ENCODE measurements at places on chromosomes 1 and 21.

- DNase-seq: peak; percentile 15
Measured at GRCh38 chr1:171841931-171842761, 848 bp downstream of the DNM3 start.

GRCh38 chr1:33122483-33123178 is 41.7 kb downstream of the AZIN2 start:
- DNase-seq: no peak

DNA sequence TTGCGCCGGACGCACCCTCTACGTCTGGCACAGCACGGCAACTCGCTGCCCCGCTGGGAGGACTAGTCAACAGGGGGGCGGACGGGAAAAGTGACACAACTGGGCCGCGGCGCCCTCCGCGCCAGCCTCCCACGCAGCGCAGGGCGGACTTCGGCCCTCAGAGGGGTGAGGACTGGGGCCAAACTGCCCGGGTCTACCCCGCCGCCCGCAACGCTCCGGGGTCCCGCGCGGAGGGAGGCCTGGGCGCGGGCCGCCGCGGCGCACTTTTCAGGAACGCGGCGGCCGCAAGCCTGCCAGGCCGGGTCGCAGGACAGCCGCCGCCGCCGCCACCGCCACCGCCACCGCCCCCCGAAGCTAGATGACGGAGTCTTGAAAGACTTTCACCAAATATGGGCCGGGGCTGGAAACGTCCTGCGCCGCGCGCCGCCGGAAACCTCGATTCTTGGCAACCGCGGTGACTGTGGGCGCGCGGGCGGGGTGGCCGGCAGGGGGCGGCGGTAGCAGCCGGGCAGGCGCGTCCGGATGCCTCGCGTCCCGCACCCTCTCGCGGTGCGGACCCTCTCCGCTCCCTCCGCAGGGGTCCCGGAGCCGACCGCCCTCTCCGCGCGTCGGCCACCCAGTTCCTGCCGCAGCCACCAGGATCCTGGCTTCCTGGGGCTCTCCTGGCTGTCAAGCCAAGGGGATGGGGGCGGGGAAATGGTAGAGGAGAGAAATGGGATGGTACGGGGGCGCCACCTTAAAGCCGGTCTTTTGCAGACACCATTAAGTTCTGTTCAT is 3.7 kb upstream of the CCN1 start:
- DNase-seq: peak; percentile 71

- no peak for DNase-seq
Measured at GRCh38 chr1:172895050-172895460, 155.7 kb downstream of the TNFSF18 start.

DNA sequence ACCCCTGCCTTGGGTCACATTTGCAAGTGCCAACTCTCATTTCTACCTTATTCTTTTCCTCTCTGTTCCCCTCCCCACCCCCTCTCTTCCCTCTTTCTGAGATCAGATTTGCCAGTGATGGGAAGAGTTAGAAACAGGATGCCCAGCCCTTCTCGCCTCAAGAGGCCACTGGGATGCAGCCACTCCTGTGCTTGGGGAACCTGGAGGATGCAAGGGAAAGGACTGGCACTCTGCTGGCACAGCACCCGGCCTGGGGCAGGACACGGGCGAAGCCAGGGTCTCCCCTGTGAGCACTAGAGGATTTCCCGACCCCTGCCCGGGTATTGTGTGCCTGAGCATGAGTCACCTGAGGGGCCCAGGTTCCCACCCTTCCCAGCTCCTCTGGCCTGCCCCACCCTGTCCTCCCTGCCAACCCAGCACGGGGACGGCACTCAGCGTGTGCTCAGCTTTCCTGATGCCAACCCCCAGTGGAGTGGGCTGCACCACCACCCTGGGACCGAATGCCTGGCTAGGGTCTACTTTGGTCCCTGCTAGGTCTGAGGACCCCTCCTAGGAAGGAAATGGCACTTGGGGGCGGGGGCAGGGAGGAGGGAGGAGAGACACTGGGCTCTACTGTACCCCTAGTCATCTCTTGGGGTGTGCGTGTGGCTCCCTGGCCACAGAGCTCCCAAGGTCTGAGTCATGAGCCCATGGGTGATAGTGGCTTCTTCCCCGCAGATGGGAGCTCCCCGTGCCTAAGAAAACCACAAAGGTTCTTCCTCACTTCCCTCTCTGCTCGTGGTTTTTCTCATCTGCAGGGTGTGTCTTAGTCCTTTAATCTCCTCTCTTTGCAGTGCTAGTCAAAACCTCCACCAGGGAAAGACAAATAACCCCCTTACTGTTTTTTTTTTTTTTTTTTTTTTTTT is 12.4 kb downstream of the LMNA start:
- peak; percentile 88 for DNase-seq

GRCh38 chr1:51280321-51280978 is 44.4 kb downstream of the RNF11 start:
- no peak for DNase-seq

DNA sequence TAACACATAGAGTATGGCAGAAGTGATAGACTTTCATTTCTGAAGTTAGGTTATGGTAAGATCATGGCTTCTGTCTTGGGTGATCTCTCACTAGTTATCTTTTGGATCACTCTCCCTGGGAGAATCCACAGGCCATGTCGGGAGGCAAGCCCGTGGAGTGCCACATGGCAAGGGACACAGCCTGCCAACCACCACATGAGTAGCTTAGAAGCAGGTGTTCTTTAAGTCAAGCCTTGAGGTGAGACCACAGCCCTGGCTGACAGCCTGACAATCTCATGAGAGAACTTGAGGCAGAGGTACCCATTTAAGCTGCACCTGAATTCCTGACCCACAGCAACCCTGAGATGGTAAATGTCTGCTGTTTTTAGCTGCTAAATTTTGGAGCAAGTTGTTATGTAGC is 130.4 kb downstream of the KCNN3 start:
- DNase-seq: no peak

DNA sequence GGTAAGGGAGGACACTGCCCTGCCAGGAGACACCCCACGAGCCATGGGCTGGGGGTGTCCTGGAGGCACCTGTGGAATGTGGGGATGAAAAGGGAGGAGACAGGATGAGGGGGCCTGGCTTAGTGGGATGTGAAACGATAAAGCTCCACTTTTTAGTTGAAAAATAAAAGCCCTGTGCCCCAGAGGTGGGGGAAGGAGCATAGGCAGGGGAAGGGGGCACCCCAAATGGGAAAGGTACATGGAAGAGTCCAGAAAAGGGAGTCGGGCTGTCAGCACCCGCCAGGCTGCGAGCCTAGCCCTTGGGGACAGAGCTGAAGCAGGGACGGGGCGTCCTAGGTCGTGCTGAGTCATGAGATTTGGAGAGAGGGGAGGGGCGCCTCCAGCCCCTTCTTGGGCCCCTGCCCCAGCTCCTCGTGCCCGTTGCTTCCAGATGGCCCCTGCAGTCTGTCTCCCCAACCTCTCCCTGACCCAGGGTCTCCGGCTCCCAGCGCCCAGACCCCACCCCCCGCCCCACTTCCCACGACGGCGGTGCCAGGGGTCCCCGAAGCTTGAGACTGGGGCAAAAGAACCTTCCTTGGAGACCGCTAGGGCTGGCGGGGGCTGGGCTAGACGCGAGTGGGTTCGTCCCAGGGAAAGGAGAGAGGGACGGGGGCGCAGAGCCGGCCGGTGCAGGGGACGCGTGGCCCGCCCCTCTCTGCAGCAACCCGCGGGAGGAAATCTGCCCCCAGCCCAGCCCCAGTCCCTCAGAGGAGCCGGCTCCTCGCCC is 795 bp downstream of the SYT2 start:
- DNase-seq: no peak

DNA sequence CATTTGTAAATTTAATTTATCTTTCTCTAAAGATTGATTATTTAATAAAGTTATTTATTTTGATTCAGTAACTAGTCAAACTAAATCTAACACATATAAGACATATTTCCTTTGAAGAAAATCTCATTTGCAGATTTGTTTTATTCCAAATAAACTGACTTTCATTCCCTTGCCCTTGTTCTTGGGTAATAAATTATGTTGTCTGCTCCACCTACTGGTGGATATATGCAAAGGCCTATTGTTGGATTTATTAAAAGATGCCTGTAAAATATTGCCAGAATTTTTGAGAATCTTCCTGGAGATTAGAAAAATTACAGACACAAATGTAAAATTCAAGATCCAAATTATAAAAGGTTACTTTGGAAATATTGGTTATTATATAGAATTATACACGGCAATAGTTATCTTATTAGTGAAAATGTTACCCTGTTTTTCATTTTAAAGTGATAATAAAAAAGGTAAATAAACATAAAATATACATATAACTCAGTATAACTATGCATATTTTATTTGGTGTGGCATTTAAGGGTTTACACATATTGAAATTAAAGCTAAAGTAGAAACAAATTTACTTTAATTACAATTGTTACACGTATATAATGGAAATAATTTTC is 116.1 kb downstream of the SPATA17 start:
- peak; percentile 26 for DNase-seq

DNA sequence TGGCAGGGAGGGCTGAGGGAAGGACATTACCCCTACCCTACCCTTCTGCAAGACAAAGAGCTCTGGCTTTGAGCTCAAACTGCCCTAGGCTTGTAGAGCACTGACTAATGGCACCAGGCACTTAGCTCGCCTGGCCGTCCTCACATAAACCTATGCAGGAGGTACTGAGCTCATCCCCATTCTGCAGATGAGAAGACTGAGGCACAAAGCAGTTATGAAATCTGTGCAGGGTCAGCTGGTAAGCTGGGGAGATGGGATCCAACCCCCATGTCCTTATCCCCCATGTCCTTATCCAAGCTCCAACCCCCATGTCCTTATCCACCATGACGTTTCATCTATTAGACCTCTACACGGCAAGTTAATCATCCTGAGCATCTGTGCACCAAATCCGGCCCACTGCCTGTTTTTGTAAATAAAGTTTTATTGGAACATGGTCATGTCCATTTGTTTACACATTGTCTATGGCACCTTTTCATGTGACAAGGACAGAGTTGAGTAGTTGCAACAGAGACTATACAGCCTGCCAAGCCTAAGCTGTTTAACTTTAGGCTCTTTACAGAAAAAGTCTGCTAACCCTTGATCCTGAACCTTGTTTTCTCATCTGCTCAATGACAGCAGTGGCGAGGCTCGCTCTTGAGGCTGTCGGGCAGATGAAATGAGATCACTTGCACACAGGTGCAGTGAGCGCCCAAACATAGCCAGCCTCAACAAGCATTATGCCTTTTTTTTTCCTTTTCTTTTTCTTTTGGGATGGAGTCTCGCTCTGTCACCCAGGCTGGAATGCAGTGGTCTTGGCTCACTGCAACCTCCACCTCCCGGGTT is 86.8 kb downstream of the FBXO2 start:
- DNase-seq: no peak

- no peak for DNase-seq
Measured at GRCh38 chr1:4084446-4084845, 184.4 kb upstream of the C1orf174 start.

- DNase-seq: peak; percentile 73
Measured at GRCh38 chr1:212285685-212286555, 710 bp downstream of the PPP2R5A start.

All from Caki2 (cell line).